ENCODE measurements at places on chromosomes 4 and X.
A peak's percentile ranks its signal among the peaks of the same experiment; 100 is the strongest.

DNA sequence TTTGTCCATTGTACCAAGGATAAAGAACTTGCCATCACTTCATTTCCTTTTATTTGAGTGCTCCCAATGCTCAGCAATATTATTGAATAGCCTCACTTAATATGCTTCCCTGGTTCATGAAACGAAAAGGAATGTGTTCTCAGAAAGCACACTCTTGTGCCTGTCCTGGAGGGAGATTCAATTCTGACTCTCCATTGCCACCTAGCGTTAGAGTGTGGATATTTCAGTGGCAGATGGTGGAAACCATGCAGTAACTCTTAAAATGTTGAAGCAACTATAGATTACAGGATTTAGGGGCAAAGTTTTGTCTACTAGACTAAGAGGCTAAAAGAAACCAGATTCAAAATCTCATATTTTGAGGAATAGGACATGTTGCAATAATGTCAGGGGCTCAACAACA, 36.0 kb downstream of the GAB3 start:
- DNase-seq: no peak

GRCh38 chr4:39365360-39365759, 802 bp downstream of the RFC1 start:
- no peak for DNase-seq

DNA sequence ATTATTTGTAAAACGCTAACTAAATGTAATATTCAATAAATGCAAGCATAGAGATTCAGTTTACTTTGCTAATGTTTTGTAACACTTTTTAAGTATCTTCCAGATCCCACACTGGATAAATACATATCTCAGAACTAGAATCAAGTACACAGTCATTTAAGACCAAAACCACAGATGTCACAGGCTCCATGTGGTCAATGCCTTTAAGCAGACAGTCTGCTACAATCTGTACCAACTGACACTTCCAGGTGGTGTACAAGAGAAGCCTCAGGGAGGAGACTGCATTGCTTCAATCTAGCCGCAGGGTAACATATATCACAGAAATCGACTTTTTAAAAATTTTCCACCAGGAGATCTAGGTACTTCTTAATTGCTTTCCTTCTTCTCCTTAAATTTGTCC, 229.6 kb upstream of the DIAPH2 start:
- no peak for DNase-seq

- DNase-seq: no peak
Observed at GRCh38 chr4:41043465-41043864, 170.9 kb downstream of the APBB2 start.

- DNase-seq: no peak
Observed at GRCh38 chrX:39472161-39472560, 625.6 kb downstream of the BCOR start.

DNA sequence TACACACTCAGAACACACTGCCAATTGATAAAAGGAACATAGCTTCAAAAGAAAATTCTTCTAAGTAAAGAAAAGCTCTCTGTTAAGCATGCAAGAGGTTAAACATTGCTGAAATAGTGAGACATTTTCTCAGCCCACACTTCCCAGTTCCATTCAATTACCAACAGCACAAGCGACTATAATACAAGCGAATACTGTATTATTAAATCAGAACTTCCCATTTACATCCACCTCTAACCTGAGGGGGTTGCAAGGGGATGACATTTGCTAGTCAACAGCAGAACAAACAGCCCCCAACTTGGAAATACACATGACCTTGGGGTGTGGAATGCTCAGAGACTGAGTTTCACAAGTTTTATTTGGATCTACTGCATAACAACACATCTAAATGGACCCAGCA, 1.1 kb downstream of the FSTL5 start:
- DNase-seq: no peak

DNA sequence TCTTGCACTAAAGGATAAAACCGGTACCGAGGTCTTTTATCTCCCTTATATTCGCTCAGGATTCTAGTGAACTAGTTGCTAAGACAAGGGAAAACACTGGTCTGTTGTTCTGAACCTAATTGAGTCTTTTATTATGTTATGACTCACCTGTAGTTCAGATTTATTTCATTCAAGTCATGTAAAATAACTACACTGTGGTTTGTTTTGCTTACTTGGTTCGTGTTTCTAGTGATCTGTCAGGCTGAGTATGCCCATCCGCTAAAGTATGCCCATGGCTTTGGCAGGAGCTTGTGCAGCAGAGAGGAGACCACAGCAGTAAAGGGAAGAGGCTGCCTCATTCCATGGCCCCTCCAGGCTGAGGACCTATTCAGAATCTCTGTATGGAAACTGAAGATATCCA, 126.1 kb downstream of the AFF1 start:
- no peak for DNase-seq

DNA sequence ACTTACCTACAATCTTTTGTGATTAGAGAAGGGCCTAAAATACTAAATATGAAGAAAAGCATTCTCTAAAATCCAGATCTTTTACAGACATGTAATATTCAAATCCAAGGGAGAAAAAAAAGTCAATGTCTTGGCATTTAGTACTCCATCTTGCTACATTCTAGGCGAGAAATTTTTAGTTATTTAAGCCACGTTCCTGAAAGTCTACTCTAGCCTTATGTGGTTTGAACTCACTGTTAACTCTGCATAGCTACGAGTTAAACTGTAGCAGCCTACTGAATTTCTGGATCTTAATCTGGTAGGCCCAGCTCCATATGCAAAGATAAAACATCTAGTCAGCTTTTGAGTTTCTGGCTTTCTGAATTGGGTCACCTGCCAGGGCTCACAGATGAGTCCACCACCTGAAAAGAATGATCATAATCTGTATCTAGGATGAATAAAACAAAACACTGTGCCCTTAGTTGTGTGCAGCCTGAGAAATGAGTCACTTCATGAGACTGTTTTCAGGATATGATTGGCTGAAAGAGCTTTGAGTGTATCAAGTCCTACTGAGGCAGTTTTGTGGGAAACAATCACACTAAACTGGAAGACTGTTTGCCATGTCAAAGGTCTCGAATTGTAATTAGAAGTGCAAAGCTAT, 3.2 kb upstream of the NEK1 start:
- DNase-seq: no peak

DNA sequence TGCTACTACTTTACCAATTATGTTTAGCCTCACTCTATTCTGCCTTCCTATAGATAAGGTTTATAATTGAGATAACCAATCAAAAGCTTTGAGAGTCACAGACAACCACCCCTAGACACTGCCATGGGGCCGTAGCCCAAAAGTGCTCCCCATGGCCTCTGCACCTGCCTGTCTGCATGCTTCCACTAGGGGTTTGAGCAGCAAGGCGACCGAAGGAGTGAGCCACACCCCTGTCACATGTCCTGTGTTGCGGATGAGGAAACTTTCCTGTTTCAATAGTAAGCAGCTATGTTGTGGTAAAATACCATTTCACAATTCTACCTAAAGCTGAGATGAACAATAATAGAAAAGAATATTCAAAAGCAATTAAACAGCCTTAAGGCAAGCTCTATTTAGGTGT, 856.0 kb upstream of the FRG1 start:
- no peak for DNase-seq

DNA sequence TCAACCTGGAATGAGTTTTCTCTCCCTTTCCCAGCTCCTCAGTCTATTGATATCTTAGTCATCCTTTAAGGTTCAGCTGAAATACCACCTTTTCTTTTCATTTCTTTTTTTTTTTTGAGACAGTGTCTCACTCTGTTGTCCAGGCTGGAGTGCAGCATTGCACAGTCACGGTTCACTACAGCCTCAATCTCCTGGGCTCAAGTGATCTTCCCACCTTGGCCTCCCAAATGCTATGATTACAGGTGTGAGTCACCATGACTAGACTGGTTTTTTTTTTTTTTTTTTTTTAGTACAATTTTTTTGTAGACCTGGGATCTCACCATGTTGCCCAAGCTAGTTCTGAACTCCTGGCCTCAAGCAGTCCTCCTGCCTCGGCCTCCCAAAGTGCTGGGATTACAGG, 28.9 kb downstream of the AFF1 start:
- DNase-seq: no peak

DNA sequence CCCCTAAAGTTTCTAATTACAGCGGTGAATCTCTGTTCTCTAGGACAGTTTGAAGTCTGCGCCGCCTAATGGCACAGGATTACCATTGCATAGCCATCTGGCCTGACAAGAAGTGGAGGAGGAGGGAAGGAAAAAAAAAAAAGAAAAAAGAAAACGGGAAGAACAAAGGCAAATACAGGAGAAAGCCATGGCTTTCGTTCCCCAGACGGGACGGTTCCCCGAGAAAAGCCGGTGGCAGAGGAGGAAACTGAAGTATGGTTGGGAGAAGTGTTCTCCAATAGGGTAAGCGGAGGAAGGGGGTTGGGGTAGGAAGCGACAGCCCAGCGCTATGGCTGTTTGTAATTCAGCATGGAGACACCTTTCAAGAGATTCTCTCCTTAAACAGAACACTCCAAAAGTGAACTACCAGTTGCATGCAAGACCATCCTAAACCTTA, 80.8 kb downstream of the HMGN5 start:
- peak; percentile 25 for DNase-seq

- DNase-seq: no peak
Observed at GRCh38 chrX:72079607-72080006, 52.1 kb downstream of the RTL5 start.

GRCh38 chrX:154505734-154506133, 10.3 kb downstream of the FAM3A start:
- no peak for DNase-seq

GRCh38 chr4:98739751-98740150, 81.3 kb upstream of the TSPAN5 start:
- DNase-seq: no peak

- DNase-seq: no peak
Observed at GRCh38 chrX:64758047-64758446, 218.2 kb downstream of the ZC4H2 start.

- no peak for DNase-seq
Observed at GRCh38 chr4:40493160-40493559, 136.5 kb downstream of the RBM47 start.

DNA sequence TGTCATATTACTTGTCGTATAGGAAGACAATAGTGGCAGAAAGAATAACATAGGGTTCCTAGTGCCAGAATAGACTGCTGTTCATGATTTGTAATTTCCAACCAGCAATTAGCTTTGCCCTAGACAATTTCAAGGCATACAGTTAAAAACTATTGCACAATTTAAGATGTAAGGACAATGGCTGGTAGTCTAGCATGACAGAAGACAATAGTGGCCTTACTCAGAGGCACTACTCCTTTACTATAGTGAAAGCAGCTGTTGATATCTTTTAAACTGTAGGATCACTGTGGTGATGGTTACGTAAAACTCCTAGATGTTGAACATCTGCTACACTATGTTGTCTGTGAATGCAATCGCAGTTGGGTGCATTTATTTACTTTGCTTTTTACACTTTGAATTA, 234.5 kb downstream of the RBMX2 start:
- no peak for DNase-seq

DNA sequence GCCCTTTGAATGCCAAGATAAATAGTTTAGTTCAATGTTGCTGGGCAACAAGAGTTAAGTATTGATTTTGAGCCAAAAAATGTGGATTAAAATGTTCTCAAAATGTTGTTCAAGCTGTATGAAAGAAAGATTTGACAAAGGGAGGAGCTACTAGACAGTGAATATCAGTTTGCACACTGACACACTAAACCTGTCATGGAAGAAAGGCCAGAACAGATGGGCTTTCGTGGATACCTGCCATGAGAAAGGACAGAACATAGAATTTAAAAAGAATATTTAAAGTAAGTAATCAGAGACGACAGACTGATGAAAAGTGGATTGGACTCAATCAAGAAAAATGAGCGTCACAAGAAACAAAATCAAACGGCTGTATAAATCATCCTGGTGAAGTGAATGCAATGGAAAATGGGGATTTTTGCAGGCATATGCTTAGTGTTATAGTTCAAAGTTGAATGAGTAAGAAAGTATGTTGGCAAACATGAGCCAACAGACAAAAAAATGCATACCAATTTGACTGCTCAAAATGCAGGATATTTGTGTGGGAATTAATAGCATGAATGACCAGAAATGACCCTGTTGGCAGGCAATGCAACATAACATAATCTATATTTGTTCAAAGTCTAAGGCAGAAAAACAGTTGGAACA, 7.4 kb downstream of the PCDH18 start:
- no peak for DNase-seq
